ENCODE measurements at places on chromosomes 5 and 9.

GRCh38 chr5:65913519-65913918 lies 12.9 kb upstream of the ERBIN start:
- no peak for DNase-seq

GRCh38 chr5:133884569-133885311 lies 83.7 kb downstream of the C5orf15 start:
- no peak for DNase-seq

- no peak for DNase-seq
Measured at GRCh38 chr5:88685591-88686541, 197.1 kb downstream of the MEF2C start.

DNA sequence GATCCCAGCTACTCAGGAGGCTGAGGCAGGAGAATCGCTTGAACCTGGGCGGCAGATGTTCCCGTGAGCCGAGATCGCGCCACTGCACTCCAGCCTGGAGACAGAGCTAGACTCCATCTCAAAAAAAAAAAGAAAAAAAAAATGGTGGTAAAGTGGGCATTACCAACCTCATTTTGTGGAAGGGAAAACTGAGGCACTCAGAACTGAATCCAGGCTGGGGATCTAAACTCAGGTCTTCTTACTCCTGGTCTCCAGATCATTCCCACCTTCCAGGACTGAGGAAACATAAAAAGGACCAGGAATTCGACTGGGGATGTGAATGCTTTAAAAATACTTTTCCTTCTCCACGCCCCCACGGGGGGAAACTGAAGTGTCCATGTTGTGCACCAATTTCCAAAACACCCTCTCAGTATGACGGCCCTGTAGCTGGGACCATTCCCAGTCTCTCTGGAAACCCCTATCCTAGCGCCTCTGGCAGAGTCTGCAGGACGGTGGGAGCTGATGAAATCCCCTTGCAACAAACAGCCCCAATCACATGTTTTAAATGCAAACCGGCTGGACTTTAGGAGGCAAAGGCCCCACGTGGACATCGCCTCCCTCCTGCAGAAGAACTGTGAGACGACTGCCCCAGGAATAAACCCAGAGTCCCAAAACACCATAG lies 8.9 kb upstream of the AKNA start:
- no peak for DNase-seq

- DNase-seq, result no peak
Measured at GRCh38 chr5:123928401-123928800, 416.4 kb downstream of the CSNK1G3 start.

GRCh38 chr5:73158313-73158712 lies 14.7 kb upstream of the TMEM174 start:
- DNase-seq, result no peak

GRCh38 chr9:123365287-123365880 lies 9.4 kb downstream of the CRB2 start:
- DNase-seq, result no peak

DNA sequence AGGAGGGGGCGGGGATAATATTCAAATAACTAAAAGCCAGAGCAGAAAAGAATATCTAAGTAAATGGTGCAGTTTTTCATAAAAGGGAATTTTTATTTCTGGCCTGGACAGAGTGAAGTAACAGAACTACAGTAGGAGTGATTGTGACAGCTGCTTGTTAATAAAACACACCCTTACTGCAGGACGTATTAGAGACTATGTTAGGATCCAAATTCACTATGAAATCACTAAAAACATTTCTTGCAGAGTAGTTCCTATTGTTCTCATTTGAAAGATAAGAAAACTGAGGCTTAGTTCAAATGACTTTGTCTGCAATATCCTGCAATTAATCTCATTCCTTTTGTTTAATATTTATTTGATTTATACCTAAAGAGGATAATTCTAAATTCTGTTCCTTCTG lies 39.5 kb downstream of the FAM174A start:
- no peak for DNase-seq

- DNase-seq, result peak; percentile 83
Measured at GRCh38 chr5:134577796-134578577, 52.5 kb downstream of the JADE2 start.

DNA sequence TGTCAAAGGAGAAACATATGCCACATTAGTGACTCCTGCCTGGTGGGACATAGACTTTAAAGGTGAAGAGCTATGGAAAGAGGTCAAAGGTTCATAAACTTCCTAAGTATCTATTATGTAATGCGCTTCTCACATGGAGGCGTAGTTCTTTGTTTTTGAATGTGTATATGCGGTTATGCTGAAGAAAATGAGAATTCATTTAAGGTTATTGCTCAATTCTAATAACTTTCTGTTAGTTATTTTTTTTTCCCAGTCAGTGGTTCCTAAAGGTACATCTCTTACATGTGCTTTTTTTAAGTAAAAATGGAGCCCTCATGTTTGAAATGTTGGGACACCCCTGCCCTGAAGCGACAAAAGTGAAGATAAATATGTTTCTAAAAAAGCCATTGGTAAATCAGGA lies 156.2 kb downstream of the SPATA31D1 start:
- no peak for DNase-seq

DNA sequence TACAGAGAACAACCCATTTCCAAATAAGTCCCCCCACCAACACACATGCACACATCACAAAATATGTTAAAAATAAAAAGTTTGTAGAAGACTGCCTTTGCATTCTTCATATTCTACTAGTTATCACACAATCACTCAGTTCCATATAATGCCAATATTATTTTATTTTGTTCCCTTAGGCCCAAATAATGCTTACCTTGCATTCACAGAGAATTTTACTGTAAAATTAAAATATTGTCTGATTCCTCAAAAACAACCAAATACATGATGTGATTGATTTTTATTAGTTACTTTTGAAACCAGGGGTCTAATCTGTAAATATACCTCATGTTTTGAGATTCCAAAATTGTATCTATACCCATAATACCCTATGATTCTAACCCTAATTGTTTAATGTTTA lies 536.9 kb downstream of the CDH12 start:
- no peak for DNase-seq

DNA sequence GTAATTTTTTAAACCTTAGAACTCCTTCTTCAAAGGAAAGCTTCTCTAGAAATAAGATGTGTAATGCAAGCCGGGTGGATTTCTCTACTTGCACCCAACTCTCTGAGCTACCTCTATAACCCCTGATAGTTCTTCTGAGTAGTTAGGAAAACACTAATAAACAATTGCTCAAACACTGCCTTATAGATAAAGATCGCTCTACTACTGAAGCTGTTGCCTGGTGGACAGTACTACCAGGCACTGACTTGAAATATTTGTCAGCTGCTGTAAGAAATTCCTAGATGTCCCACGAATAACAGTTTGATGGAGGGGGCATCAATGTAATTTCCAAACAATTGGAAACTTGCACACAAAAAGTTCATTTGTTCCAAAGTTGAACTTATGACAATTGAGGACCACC lies 42.0 kb downstream of the NR3C1 start:
- no peak for DNase-seq

- DNase-seq, result no peak
Measured at GRCh38 chr5:111737716-111738115, 19.3 kb downstream of the NREP start.

- no peak for DNase-seq
Measured at GRCh38 chr5:102762095-102762534, 7.0 kb downstream of the PAM start.

- no peak for DNase-seq
Measured at GRCh38 chr5:65104831-65105230, 336.1 kb downstream of the CWC27 start.

Measured in stimulated activated CD4-positive, alpha-beta T cell treated with anti-CD3 and anti-CD28 coated beads, Interleukin-4, amount 100 ng/mL, for 1 hour (primary cell).